GM03348 (cell line): ENCODE measurements at places on chromosomes 1 and 21.

DNA sequence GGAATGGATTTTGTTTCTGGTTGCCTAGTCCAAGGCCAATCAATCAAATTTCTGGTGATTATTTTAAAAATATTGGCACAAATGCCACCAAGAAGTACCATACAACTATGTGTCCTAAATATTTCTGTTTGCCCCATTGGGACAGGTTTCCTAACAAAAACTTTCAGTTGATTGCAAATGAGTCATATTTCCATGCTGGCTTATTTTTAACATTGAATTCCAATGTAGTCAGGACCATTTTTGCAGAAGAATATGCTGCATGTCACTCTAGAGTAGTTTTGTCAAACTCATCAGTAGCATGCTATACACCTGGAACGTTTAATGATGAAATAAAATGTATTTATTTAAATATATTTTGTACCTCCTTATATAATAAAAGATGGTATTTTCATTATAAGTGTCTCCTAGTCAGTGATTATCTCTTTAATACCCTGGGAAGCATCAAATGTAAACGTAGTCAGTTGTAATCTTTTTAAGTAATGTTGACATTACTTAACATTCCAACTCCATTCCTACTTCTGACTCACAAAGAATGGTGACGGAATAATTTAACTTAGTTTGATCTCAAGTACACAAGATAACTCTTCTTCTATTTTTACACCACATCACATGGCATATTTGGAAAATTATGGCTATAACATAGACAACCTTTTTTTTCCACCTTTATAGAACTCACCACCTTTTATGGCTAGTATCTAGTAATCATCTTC lies 39.0 kb upstream of the USH2A start:
- DNase-seq = no peak

- DNase-seq = no peak
These were observed 15.9 kb upstream of the ADAMTS5 start for GRCh38 chr21:26982767-26983166.

DNA sequence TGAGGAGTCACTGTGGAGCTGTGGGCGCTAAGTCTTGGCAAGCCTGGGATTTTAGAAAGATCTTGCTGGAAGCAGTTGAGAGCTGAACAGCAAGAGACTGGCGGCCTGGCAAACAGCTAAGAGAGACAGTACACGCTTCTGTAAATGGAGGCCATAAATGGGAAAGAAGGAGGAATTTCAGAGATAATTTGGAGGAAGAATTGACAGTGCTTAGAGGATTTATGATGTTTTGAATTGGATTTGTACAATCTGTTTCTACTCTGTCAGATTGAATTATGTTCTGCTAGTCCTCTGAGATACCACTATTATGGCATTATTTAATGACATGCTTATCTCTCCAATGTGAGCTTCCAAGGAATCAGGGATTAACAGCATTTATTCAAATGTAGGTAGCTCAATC lies 50.1 kb downstream of the ABCA4 start:
- no peak for DNase-seq

DNA sequence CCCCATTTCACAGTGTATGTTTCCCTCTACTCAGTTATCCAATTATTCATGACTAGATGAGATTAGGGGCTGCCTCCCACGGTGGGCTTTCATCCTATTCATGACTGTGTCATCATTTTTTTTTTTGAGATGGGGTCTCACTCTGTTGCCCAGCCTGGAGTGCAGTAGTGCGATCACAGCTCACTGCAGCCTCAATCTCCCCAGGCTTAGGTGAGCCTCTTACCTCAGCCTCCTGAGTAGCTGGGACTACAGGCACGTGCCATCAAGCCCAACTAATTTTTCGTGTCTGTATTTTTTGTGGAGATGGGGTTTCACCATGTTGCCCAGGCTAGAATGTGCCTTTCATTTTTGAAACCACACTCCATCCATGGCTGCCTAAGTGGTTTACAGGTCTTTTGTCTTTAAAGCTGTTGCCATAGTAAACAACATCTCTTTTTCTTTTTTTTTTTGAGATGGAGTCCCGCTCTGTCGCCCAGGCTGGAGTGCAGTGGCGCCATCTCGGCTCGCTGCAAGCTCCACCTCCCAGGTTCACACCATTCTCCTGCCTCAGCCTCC lies 60.0 kb downstream of the PIK3CD start:
- DNase-seq = no peak

DNA sequence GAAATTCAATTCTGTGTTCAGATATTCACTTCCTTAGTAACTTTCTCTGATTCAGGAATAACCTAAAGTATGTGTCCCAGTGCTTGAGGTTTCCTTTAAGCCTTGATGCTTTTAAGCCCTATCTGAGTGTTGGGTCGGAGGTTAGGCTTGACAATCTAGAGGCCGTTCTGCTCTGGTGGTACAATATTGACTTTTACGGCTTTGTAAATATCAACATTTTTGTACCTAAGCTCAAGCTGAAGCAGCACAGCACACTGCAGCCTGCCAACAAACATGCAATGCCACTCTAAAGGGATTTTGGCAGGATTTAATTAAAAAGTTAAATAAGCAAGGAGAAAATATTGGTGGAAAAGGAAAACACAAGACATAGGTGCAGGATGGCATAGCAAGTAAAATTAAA lies 279.2 kb downstream of the NEGR1 start:
- no peak for DNase-seq

DNA sequence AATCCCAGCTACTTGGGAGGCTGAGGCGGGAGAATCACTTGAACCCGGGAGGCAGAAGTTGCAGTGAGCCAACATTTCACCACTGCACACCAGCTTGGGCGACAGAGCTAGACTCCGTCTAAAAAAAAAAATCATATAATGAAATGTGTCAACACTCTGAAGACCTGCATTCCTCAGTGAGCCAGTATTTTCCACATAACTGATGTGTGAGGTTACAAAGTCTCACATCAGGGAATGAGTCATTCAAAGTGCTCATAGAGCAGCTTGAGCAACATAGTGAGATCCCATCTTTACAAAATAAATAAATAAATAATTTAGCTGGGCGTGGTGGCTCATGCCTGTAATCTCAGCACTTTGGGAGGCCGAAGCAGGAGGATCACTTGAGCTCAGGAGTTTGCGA lies 65.5 kb downstream of the CASZ1 start:
- DNase-seq = peak; percentile 80

DNA sequence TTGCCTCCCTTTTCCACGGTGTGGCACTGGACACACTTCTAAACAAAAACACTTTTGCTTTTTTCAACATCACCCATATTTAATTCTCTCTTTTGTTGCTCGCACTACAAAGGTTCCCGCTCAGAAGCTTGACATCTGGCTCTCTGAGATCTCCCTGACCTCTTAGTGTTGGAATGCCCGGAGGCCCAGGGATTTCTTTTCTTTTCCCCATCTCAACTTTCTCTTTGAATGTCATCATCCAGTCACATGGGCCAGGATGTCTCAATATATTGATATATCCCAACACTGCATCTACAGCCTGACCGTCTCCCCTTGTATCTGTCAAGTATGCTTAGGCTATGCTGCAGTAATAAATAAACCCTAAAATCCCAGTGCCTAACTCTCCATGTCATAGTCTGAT lies 54.3 kb upstream of the DESI2 start:
- DNase-seq = no peak

GRCh38 chr1:246709835-246710234 lies 14.4 kb upstream of the SCCPDH start:
- DNase-seq = no peak

DNA sequence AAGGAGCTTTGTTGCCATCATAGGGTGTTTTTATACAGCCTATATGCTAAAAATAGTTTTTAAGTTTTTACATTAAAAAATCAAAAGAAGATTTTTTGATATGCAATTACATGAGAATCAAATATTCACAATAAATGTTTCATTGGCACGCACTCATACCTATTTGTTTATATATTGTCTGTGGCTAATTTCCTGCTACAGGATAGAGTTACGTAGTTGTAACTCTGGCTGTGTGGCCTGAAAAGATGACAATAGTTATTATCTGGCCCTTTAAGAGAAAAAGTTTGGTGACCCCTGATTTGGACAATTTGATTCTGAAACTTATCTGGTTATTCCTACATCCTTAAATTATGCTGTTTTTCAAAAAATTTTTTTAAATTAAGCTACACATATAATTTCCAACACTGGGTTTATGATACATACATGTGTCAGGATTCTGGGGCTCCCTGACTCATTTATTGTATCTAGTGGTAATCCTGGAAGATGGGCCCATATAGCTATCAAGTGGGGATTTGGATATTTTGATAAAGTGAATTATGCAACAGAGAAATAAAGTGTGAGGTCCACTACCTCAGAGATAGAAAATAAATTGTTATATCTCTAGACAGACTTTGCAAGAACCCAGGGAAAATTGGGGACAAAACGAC lies 370.2 kb upstream of the LYPLAL1 start:
- no peak for DNase-seq

DNA sequence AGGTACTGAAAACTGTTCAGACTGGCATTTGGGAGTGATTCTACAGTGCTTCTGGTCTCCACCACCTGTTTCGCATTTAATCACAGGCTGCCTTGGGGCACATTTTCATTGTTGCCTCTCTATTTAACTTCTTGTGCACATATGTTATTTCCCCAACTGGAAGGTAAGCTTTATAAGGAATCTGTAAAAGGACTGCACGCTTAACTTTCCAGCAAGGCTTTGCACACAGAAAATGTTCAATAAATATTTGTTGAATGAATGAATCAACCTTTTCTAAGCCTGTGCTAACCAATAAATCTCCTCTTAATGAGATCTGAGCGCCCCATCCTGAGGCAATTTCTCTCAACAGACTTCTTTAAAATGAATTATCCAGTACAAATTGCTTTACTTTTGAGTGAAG lies 84.3 kb upstream of the ARHGAP29 start:
- DNase-seq = no peak

GRCh38 chr1:79105500-79105899 lies 99.0 kb upstream of the ADGRL4 start:
- peak; percentile 21 for DNase-seq

GRCh38 chr1:20634065-20634593 lies 871 bp downstream of the PINK1 start:
- DNase-seq = no peak

GRCh38 chr21:18959817-18960216 lies 556.2 kb upstream of the TMPRSS15 start:
- DNase-seq = no peak

DNA sequence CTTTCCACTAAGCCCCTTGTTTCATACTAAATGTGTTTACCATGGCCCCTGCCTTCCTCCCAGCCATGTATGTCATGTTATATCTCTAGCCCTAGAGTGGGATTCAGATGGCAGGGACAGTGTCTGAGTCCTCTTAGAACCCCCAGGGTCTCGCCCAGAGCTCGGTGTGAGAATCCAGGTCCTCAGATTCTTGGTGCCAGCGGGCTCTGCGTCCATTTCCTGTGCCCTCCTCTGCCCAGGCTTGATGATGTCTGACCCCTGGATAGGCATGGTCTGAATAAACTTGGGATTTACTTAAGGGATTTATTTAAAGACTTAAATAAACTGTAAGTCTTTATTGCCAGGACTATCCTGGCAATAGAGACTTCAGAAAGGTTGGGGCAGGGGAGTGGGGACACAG lies 6.2 kb upstream of the KISS1 start:
- no peak for DNase-seq

DNA sequence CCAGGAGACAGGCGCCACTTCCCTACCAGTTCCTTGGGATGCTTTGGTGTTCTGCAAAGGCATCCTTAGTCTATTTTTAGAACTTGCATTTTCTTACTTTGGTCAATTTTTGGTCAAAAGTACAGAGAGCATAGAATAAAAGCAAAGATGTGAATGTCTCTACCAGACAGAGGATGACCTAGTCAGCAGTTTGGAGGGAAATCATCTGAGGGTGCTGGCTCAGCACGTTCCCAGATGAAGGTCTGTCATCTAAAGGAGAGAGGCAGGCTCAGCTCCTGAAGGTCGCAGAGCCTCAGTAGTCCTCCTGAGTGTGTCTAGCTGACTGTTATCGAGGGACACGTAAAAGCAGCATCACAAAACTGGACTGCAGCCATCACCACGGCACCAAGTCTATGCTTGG lies 15.3 kb downstream of the CHRNB2 start:
- no peak for DNase-seq

GRCh38 chr1:245730801-245731200 lies 576.0 kb downstream of the KIF26B start:
- DNase-seq = no peak

- DNase-seq = no peak
These were observed 21.3 kb upstream of the ASB17 start for GRCh38 chr1:75953461-75953860.

DNA sequence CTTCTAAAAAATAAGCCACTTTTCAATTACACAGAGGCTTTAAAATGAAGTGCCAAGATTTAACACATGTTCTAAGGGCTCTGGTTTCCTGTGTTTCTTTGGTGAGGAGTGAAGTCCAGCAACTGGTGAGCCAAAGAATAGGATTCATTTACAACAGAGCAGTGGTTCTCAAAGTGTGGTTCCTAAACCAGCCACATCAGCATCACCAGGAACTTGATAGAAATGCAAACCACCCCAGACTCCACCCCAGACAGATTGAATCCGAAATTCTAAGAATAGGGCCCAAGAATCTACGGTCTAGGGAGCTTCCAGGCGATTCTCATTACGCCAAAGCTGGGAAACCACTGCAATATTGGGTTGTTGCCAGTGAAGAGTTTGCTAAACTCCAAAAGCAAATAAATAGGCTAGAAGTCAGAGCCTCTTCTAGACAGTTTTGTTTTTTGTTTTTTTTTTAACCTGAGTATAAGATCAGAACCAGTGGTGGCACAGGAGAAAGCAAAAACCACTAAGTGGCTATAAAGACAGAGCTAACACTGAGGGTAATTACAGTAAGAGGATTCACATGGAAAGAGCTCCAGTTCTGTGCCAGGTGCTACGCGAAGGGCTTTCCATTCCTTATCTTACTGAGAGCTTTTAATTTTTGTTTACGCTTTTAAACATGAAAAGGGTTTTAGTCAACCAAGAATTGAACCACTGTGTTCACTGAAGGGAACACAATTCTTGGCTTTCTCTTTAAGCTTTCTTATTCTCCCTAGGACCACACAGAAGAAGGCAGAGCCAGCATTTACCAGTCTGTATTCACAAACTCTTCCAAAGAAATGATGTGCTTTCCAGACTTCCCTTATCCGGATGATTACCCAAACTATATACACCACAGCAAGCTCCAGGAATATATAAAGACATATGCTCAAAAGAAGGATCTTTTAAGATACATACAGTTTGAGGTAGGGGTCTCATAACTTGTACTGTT lies 42.4 kb upstream of the FMO2 start:
- DNase-seq = peak; percentile 59

DNA sequence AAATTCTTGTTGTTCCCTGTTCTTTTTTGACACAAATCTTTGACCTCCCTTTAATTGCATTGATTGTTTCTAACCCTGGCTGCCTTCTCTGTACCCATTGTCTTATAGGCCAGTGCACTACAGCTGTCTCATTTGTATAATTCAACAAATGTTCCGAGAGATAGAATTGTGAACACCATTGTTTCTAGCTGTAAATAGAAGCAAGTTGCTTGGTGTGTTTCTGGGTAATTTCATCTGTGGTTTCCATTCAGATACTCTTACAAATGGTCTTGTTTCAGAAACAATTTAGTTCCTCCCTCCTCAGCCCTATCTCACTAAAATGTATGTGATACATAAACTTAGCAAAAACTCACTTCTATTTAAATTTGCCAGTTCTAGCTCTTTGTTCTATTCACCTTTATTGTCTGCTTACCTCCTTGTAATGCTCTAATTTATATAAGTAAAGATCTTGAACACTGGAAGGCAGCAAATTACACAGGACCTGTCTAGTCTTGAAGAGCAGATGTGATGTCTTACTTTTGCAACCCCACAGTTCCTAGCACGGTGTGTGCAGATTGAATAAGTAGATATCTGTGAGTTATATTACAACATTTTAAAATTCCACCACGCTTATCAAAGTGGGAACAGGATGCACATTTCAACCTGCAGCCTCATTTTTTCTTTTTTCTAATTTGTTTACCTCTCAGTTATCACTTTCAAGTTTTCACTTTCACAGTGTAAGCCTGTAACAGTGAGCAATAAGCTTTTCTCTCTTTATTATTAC lies 515.6 kb upstream of the ZP4 start:
- DNase-seq = no peak
